Stimulated activated memory B cell treated with anti-CD40 and anti-IgM and Interleukin-4, amounts not matched to agents 10 μg/mL and 1 μg/mL and 100 μg/mL, for 72 hours (primary cell): ENCODE measurements at places on chromosomes 13 and 19.

GRCh38 chr19:34269968-34270621, 15.7 kb downstream of the GARRE1 start:
- ATAC-seq: peak; percentile 92

- no peak for ATAC-seq
These were observed 620.6 kb downstream of the GPC6 start for GRCh38 chr13:93847162-93847561.

DNA sequence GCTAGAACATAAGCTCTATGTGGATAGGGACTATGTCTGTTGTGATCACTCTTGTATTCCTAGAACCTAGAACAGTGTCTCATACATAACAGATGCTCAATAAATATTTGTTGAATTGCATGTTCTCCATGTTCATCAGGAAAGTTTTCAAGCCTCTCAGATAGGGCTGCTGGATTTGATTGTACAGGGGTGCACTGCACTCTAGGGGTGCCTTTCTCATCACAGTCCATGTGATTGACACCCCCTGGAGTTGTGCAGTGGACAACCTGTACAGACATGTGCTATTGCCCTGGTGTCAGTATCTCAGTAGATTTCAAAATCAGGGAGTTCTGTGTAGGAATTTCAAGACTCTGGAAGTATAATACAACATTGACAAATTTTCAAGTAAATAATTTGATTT, 58.9 kb downstream of the MBNL2 start:
- ATAC-seq: no peak

- no peak for ATAC-seq
These were observed 228.5 kb downstream of the NDFIP2 start for GRCh38 chr13:79709471-79709870.
